ENCODE measurements at places on chromosomes 7 and 10.

DNA sequence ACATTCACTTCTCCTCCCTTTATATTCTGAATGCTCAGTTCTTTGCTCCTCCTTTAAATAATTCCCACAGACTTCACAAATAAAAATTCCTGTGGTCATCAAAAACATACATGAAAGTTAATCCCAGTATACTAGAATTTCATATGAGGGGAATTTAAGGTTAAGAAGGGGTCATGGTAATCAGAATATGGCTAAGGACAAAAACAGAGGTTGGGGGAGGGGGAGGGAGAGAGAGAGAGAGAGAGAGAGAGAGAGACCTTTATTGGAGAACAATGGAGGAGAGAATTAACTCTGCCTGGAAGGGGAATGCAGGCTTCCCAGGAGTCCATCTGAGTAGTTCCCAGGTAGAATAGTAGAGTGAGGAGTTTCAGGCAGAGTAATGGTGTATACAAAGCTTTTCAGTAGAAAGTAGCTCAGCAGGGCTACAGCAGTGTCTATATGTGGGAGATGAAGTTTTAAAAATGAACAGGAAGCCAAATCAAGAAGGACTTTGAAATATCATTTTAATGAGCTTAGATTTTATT lies 5.2 kb upstream of the CUBN start:
- no peak for DNase-seq

- DNase-seq = no peak
Observed at GRCh38 chr10:69897432-69897831, 95.7 kb downstream of the COL13A1 start.

DNA sequence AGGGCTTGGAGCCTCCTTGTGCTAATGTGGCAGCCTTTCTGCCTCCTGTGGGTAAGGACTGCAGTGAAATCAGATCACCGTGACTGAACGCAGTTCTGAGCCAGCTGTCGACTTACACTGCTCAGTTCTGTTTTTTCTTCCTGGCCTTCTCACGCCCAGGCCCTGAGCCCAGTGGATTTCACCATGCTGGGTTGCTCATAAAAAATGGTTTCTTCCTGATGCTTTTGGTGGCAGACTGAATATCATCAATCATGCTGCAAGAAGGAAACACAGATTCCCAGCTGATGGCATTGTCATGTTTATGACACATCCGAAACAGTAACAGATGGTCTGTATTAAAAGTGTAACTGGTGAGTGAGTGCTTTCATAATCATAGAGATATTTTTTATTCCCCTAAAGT lies 389.6 kb downstream of the GALNT17 start:
- peak; percentile 33 for DNase-seq

DNA sequence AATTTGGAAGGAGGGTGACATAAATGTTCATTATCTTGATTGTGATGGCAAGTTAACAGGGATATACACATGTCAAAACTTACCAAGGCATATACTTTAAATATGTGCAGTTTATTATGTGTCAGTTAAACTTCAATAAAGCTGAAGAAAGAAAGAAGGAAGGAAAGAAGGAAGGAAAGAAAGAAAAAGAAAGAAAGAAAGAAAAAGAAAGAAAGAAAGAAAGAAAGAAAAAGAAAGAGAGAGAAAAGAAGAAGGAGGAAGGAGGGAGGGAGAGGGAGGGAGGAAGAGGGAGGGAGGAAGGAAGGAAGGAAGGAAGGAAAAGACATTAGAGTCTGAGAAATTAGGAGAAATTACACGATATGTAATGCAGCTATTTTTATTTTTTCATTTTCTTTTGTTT lies 15.9 kb upstream of the GSTK1 start:
- no peak for DNase-seq

DNA sequence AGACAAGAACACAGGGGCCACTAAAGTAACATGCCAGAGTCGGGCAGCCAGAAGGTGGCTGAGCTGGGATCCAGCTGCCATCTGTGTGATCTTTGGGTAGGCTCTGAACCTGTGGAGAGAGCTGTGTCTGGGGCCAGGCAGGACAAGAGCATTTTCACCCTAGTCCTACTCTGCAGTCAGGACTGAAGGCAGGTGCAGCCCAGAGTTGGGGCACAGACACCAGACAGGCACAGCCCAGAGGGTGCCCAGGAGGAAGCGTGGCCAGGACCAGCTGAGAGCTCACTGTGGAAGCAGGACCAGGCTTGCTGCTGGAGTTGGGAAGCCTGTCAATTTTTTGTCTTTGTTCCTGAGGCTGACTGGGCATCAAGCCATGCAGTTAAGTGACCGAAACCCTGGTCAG lies 113.6 kb downstream of the ADCY1 start:
- no peak for DNase-seq

DNA sequence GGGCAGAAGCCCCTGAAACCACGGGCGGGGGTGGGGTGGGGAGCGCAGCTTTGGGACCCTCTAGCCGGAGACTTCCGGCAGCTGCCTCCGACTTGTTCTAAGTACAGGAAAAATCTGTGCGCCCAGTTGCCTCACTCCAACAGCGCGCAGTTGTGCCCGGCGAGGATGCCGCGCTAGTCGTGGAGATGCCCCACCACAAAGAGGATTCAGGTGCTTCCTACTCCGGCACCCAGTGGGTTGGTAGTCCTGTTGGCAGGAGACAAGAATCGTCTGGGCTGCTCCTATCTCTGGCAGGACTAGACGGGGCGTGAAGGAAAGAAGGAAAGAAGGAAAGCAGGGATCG lies 465 bp upstream of the NPY start:
- DNase-seq = no peak

DNA sequence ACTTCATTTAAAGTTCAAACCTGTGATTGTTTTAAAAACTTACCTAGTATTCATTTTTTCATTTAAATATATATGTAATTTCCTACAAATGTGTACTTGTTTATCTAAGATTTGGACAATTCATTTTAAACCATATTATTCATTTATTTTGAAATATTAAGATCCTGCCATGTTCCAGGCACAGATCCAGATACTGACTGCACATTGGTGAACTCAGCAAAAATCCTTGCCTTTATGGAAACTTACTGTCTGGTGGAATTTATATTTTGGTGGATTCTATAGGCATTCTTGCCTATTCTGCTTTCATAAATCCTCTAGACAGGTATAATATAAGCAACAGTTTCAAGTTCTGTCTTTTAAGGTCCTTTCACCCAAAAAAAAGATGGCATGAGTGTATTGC lies 48.3 kb upstream of the RPA3 start:
- DNase-seq = no peak

DNA sequence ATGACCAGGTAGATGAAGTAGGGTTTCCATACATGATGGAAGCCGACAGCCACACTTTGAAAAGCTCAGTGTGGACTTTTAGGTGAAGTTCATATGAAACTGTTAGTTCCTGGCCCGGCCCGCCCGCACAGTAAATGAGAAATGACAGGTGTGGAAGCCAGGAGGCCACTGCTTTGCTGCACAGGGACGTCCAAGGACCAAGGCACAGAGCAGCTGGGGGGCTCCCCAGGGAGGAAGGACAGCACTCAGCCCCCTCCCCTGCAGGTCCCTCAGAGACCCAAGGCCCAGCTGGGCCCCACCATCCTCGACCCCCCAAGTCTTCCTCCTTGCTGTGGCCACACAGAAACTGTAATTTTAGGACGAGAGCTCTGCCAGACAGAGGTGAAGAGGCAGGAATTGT lies 219.2 kb downstream of the PTPRN2 start:
- no peak for DNase-seq

GRCh38 chr10:26715137-26715487 lies 17.6 kb downstream of the PDSS1 start:
- no peak for DNase-seq

DNA sequence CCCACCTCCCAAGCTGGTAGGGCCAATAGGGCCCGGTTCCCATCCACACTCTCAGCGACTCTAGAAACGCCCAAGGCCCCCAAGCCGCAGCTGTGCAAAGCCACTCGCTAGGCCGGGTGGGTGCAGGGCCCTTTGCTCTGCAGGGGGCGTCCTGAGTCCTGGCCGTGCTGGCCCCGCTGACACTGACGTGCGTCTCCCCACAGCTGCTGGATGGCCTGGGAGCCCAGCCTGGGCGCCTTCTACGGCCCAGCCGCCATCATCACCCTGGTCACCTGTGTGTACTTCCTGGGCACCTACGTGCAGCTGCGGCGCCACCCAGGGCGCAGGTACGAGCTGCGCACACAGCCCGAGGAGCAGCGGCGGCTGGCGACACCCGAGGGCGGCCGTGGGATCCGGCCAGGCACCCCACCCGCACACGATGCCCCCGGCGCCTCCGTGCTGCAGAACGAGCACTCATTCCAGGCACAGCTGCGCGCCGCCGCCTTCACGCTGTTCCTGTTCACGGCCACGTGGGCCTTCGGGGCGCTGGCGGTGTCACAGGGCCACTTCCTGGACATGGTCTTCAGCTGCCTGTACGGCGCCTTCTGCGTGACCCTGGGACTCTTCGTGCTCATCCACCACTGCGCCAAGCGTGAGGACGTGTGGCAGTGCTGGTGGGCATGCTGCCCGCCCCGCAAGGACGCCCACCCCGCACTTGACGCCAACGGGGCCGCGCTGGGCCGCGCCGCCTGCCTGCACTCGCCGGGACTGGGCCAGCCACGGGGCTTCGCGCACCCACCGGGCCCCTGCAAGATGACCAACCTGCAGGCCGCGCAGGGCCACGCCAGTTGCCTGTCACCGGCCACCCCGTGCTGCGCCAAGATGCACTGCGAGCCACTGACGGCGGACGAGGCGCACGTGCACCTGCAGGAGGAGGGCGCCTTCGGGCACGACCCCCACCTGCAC lies 31.6 kb upstream of the KNDC1 start:
- peak; percentile 27 for DNase-seq

Measured in posterior cingulate gyrus (tissue), 11 donors.